ENCODE measurements at places on chromosomes 12 and 14. TPM values are rescaled to one million over a fixed set of nuclear protein-coding genes. Genes with fewer than 3 reads are reported as not detected.

GRCh38 chr14:103623883-103624482, 5.0 kb upstream of the KLC1 start:
- DNase-seq = no peak
- no peak overlapping the region for H3K27ac ChIP-seq
- H3K4me3 ChIP-seq = no peak overlapping the region
- no peaks in the 10 kb centered on the region for H3K36me3 ChIP-seq
- peaks cover 6% of the 10 kb centered on the region for H3K27me3 ChIP-seq

GRCh38 chr14:94787655-94788054, 17.7 kb upstream of the GSC start:
- H3K27me3 ChIP-seq = peaks cover 42% of the 10 kb centered on the region
- H3K4me1 ChIP-seq = no peaks in the 10 kb centered on the region
- no peaks in the 10 kb centered on the region for H3K36me3 ChIP-seq

- no peak for DNase-seq
- no peaks in the 10 kb centered on the region for H3K36me3 ChIP-seq
- H3K27ac ChIP-seq = no peak overlapping the region
- H3K4me1 ChIP-seq = no peaks in the 10 kb centered on the region
- H3K4me3 ChIP-seq = no peak overlapping the region
These were observed 179.9 kb upstream of the PELI2 start for GRCh38 chr14:55938249-55938791.

DNA sequence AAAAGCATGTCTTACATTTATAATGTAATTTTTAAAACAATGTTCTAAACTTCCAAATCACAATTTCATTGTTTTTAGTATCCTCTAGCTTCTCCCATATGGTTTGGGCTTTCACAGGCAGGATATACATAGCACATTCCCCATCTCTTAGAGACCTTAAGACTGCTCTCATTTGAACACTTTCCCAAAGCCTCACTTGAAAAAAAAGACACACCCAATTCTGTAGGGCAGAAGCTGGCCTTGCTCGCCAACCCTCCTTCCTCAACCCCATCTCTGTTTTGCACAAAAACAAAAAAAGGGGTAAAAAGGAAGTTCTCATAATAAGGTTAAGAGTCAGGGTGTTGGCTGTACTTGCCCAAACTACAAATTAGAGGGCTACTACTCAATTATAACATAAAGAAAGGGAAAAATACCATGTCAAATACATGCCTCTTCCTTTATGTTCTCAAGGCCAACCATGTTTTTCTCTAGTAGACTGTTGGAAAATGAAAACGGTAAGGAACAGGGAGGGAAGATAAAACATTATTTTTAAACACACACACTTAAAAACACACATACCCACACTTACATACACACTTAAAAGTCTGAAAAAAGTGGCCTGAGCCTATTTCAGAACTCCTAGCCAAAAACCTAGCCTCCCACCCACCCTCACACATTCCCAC, 9.9 kb upstream of the KANSL2 start:
- no peak overlapping the region for H3K27ac ChIP-seq
- no peaks in the 10 kb centered on the region for H3K27me3 ChIP-seq
- H3K4me3 ChIP-seq = no peak overlapping the region
- DNase-seq = no peak

The PLEKHG7 gene
- 0.65 TPM for total RNA-seq

GRCh38 chr14:51805541-51805940, 54.9 kb upstream of the GNG2 start:
- H3K36me3 ChIP-seq = no peaks in the 10 kb centered on the region
- H3K4me3 ChIP-seq = no peak overlapping the region
- no peaks in the 10 kb centered on the region for H3K4me1 ChIP-seq
- H3K27ac ChIP-seq = no peak overlapping the region
- H3K27me3 ChIP-seq = peaks cover 2% of the 10 kb centered on the region
- no peak for DNase-seq

The MANSC1 gene
- total RNA-seq = 30.7 TPM

Data from progenitor cell of endocrine pancreas (in vitro differentiated cells).